Chondrocyte (in vitro differentiated cells): ENCODE measurements at places on chromosomes 6 and 20.

GRCh38 chr6:42177514-42178364 lies 4.6 kb downstream of the GUCA1A start:
- DNase-seq: no peak

DNA sequence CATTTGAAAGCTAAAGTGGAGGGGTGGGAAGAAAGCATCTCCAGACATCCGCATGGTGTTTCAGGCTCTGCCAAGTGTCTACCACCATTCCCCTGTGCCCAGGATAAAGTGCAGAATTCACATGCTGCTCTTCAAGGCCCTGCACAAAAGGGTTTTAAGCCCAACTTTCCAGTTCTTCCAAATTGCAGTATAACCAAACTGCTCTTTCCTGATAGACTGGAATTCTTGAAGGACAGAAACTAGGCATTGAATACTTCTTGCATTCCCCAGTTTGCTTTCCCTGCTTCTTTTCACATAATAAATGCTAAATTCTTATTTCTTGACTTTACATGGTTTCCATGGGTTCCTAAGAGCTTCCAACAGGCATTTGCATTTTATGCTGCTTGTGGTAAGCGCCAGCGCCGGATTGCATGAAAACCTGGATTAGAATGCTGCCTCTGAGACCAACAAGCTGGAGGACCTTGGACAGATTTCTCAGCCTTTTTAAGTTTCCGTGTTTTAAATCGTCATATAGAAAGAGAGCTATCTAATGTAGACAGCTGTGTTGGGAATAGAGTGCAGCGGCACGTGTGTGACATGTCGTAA lies 7.9 kb downstream of the SOX4 start:
- DNase-seq: no peak

DNA sequence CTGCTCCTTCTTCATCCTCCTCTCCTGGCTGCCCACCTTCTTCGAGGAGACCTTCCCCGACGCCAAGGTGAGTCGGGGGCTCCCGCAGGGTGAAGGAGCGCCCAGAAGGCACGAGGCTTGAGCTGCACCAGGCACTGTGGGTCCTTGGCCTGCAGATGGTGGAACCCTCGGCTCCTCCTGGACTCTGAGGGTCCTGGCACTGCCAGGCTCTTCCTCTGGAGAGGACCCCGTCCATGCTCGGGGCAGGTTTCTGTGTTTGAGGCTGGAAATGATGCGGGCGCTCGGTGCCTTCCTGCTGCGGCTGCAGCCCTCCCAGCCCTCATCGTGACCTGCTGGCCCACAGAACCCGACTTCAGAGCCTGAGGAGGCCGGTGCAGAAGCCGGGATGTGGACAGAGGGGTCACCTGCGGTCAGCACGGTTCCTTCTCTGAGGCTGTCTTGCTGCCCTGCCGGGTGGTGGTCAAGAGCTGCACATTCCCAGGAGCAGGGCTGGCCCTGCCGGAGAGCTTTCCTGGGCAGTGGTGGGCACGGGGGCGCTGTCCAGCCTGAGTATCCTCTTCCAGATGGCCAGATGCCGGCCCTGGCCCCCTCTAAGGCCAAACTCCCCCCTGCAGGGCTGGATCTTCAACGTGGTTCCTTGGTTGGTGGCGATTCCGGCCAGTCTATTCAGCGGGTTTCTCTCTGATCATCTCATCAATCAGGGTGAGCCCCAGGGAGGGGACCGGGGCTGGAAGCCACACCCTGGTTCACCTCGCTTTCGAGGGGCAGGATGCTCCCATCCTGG lies 11.3 kb downstream of the SLC17A9 start:
- DNase-seq: no peak

- DNase-seq: no peak
Observed at GRCh38 chr6:165847407-165848085, 184.5 kb upstream of the PDE10A start.

- no peak for DNase-seq
Observed at GRCh38 chr6:130720076-130720715, 107.0 kb upstream of the SMLR1 start.

- DNase-seq: no peak
Observed at GRCh38 chr6:35152067-35152707, 11.0 kb upstream of the TCP11 start.

DNA sequence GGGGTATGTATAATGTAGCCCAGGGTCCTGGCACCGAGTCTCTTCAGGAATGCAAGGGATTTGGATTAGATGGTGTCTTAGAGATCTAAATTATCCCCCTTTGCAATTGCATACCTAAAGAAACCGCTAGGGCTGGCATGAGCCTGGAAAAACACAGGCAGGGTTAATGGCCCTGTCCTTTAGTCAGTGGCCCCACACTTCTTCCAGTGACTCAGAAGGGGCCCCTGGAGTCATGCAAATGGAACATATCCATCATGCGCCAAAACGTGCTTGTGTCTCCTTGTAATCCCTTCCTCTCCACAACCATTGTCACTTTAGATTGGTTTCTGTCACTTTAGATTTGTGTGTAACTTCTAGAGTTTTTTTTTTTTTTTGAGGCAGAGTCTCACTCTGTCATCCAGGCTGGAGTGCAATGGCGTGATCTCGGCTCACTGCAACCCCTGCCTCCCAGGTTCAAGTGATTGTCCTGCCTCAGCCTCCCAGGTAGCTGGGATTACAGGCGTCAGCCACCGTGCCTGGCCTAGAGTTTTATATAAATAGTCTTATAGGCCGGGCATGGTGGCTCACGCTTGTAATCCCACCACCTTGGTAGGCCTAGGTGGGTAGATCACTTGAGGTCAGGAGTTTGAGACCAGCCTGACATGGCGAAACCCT lies 8.7 kb upstream of the MYBL2 start:
- DNase-seq: peak; percentile 25

DNA sequence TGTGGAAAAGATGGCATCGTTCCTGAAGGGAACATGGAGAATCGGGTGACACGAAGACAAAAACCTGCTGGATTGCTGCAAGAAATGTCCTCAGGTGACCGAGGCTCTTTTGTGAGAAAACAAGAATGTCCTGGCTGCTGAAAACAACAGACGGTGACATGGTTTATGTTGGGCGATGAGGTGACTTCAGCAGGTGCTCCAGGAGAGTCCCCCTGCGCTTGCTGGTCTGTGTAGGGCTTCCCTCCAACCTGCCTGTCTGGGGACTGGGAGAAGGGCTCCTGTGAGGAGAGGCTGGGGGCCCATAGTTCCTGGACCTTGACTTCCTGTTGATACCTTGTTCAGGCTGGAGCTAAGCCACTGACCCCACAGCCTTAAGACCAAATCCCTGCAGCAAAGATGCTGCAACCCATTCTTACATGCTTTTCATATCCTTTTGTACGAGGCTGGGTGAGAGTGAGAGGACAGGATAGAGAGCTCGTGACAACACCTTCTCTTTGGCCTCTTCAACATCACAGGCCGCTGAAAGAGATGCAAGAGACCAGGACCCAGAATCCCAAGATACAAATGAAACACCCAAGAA lies 134.8 kb downstream of the CD83 start:
- no peak for DNase-seq

- DNase-seq: peak; percentile 79
Observed at GRCh38 chr6:72182337-72183246, 296.2 kb downstream of the RIMS1 start.

DNA sequence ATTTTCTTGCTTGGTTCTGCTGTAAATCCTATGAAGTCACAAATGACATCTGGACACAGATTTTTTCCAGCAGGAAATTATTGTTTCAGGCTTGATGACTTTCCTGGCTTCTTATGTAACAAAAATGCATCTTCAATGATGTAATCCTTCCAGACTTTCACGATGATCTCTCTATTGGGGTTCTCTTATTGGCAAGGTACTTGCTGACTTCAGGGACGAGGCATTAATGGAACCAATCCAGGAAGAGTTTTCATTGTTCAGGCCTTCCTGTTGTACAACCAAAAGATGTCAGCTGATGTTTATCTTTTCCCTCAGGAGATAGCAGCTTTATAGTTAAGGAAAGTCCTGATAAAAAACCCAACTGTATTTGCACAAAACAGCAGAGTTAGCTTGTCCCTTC lies 118.5 kb upstream of the MMS22L start:
- DNase-seq: no peak
